ENCODE measurements at places on chromosomes 7 and 10.
A peak's percentile ranks its signal among the peaks of the same experiment; 100 is the strongest.

DNA sequence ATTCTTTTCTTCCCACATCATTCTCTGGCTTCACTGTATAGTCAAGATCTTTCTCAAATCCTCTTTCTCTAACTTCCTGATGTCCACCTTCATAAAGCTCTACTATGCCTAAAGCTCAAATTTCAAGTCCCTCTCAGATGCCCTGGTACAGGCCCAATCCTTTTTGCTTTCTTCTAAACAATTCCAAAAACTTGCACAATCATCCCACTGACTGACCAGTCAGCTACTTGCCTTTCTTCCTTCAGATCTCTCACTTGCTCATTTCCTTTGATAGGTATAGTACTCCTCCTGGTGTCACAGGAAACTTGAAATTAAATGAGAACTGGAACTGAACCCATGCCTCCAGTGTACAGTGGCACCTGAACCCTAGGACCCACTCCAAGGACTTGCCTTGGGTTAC lies 18.2 kb downstream of the SEC31B start:
- DNase-seq: no peak

- DNase-seq: peak; percentile 92
These were observed 24.8 kb downstream of the AGAP3 start for GRCh38 chr7:151110941-151111645.

GRCh38 chr7:6612819-6613218 lies 2.6 kb upstream of the ZNF853 start:
- DNase-seq: no peak

GRCh38 chr10:101041252-101041761 lies 10.3 kb downstream of the SFXN3 start:
- peak; percentile 66 for DNase-seq

- DNase-seq: no peak
These were observed 39.2 kb downstream of the CH25H start for GRCh38 chr10:89167915-89168314.

DNA sequence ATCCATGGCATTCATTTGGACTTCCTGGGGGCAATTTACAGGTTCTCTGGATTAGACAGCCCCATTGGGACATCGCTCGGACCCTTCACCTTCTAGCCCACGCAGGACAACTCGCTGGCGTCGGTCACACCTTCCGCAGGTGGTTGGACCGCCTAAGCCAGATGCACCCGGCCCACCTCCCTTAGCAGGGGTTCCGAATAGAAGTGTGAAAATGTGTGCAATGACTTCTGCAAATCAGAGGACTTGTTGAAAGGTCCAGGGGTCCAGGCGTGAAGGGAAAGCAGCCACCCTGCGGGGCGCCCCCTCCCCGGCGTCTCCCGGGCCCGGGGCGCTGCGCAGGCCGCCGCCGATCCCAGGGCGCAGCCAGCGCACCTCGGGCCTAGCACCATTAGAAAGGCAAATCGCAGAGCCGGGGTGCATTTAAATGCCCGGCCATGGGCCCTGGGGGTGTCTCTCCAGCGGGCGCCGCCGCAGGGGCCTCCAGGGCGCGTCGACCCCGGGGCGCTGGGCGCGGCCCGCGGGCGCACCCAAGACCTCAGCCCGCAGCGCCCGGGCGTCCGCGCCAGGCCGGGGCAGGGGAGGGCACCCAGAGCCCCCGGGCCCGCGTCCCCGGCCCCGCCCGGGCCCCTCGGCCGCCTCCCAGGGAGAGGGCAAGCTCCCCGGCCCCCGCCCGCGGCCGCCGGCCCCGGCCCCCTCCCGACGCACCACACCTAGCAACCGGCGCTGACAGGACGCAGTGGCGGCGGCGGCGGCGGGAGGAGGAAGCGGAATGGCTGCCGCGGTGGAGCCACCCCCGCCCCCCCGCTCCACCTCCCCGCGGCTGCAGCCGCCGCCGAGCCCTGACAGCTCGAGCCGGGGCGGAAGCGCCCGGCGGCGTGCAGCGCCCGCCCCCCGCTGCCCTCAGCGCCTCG lies 1.2 kb downstream of the JAZF1 start:
- peak; percentile 81 for DNase-seq

DNA sequence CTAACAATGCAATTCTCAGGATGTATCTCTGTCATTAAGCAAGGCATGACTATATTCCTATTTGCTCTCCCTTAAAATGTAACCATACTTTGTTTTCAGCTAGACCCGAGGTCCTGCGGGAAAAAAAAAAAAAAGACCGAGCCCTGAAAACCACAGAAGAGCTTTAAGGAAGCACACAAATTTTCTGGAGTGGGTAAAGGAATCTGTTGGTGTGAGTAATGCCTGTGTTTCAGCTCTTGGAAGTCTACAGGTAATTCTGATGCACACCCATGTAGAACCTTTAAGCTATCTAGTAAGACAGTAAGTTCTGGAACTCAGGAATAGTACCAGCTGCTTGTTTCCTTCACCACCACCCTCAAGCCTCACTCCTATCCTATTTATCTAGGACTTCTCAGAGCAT lies 351.1 kb downstream of the PARD3 start:
- DNase-seq: no peak

DNA sequence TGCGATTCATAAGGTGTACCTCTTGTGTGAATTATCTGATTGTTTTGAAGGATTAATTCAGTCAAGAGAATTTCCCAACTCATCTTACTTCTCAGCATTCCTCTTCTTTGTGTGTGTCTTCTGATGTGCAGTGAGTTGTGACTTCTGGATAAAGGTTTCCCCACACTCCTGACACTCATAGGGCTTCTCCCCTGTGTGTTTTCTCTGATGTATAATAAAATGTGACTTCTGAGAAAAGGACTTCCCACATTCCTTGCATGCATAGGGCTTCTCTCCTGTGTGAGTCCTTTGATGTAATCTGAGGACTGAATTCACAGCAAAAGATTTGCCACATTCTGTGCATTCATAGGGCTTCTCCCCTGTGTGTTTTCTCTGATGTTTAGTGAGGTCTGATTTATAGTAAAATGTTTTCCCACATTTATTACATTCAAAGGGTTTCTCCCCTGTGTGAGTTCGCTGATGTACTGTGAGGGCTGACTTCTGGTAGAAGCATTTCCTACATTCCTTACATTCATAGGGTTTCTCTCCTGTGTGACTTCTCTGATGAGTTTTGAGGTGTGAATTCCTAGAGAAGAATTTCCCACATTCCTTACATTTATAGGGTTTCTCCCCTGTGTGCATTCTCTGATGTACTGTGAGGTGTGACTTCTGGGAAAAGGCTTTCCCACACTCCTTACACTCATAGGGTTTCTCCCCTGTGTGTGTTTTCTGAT lies 24.2 kb downstream of the ZNF25 start:
- no peak for DNase-seq

DNA sequence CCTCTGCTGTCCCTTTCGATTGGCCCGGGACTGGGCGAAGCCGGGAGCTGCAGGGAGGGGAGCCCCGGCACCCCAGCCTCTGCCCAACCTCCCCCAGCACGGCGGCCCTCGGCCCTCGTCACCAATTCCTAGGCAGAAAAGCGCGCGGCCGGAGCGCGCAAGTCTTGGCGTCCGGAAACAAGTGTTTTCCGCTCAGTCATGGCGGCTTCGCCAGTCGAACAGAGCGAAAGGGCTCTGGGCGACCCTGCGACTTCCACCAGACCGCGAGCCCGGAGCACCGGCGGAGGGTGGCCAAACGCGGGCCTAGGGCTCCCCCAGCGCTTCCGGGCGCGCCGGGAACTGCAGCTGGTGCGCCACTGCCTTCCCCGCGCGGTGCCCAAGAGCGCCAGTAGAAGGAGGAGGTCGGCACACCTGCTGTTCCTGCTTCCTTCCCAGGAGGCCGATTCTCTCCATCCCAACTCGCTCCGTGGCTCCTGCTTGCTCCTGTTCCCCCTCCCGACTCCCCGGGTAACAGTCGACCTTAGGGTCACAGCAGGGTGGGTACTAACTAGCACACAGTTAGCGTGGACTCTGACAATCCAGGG lies 729.9 kb downstream of the ZWINT start:
- peak; percentile 5 for DNase-seq

- no peak for DNase-seq
These were observed 26.2 kb upstream of the HDAC9 start for GRCh38 chr7:18469316-18469715.

- DNase-seq: no peak
These were observed 182.5 kb downstream of the LRMDA start for GRCh38 chr10:75613685-75614504.

- no peak for DNase-seq
These were observed 29.1 kb downstream of the TNRC18 start for GRCh38 chr7:5394264-5395105.

- no peak for DNase-seq
These were observed 36.2 kb upstream of the DUSP5 start for GRCh38 chr10:110461530-110461929.

GRCh38 chr7:92432299-92432946 lies 14.9 kb upstream of the GATAD1 start:
- DNase-seq: no peak

DNA sequence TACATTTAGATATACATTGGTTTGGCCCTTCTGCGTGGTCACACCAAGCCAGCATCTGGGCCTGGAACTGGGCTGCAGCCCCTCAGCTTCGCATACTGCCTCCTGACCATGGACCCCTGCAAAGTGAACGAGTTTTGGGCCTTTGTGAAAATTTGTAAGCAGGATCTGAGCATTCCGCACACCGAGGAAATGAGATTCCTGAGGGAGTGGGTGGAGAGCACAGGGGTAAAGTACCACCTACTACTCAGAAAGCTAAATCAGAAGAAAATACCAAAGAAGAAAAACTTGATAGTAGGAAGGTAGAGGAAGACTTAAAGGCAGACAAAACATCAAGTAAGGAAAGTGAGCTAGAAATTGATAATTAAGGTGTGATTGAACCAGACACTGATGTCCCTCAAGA lies 22.5 kb upstream of the NT5C2 start:
- DNase-seq: no peak

GRCh38 chr10:624605-625332 lies 64.7 kb downstream of the DIP2C start:
- DNase-seq: no peak

- DNase-seq: peak; percentile 45
These were observed 282.1 kb downstream of the KCND2 start for GRCh38 chr7:120554960-120555571.

GRCh38 chr7:105098863-105099515 lies 85.0 kb downstream of the KMT2E start:
- DNase-seq: no peak

DNA sequence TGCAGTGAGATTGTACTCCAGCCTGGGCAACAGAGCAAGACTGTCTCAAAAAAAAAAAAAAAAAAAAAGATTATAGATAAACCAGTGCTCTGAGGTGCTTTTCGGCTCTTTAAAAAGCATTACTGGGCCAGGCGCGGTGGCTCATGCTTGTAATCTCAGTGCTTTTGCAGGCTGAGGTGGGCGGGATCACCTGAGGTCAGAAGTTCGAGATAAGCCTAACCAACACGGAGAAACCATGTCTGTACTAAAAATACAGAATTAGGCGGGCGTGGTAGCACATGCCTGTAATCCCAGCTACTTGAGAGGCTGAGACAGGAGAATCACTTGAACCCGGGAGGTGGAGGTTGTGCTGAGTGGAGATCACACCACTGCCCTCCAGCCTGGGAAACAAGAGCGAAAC lies 6.6 kb upstream of the HNRNPF start:
- DNase-seq: no peak

GRCh38 chr7:96612034-96612433 lies 97.6 kb downstream of the SEM1 start:
- DNase-seq: no peak

- DNase-seq: peak; percentile 90
These were observed 25.1 kb upstream of the GHRHR start for GRCh38 chr7:30938435-30939316.
